HFF-Myc (cell line): ENCODE measurements at places on chromosomes 7 and 10.

DNA sequence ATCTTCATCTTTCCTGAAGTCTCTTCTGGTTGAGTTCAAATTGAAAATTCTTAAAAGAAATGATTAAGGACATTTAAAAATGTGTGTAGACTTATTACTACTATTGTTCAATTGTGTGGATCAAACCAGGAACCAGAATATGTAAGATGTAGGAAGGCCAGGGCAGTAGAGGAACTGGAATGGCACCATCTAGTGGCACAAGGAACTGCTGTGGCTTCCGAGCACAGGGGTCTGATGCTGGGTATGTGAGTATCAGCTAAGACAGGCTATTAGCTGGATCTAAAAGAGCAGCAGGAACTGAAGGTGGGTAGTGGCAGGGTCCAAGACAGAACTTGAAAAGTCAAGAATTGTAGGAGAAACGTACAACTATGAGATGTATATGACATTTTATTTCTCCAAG, 247.3 kb downstream of the SEMA3A start:
- no peak for DNase-seq

DNA sequence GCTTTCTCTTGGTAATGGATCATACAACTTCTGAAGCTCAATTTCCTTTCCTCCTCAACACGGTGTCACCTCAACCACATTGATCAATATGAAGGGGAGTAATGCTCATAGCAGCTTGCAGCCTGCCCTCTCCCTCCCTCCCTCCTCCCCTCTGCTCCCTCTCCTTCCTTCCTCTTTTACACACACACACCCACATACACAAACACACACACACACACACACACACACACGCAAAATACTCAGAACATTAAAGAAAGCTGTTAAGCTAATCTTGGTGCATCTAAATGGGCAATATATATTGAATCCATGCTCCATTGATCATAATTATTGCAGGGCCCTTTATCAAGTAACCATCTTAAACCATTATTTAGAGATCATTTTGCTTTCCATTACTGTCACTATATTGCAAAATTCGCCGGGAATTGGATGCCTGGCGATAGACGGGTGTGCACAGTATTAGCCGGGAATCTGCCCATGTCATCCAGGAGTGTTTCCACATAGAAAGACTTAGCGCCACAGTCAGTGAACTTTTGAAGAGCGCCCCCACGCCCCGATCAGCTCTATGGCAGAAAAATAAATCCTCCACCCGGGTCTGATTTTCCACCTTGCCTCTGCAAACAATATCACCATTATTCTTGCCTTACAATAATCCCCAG, 122.0 kb downstream of the PRLHR start:
- DNase-seq: no peak

DNA sequence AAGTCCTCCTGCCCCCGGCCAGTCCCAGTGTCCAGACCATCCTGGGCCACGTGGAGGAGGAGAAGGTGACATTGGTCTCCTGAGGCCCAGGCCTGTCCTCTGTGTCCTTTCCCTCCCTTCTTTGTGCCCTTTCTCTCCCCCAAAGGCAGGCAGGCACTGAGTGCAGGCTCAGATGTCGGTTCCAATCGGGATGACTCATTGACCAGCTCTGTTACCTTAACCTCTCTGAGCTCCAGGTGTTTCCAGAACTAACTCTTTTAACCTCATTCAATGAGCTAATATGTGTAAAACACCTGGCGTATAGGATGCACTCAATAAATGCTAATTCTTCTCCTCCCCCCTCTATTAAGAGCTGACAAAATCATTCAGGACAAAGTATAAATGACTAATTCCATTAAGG, 25.7 kb downstream of the MACROH2A2 start:
- DNase-seq: no peak

DNA sequence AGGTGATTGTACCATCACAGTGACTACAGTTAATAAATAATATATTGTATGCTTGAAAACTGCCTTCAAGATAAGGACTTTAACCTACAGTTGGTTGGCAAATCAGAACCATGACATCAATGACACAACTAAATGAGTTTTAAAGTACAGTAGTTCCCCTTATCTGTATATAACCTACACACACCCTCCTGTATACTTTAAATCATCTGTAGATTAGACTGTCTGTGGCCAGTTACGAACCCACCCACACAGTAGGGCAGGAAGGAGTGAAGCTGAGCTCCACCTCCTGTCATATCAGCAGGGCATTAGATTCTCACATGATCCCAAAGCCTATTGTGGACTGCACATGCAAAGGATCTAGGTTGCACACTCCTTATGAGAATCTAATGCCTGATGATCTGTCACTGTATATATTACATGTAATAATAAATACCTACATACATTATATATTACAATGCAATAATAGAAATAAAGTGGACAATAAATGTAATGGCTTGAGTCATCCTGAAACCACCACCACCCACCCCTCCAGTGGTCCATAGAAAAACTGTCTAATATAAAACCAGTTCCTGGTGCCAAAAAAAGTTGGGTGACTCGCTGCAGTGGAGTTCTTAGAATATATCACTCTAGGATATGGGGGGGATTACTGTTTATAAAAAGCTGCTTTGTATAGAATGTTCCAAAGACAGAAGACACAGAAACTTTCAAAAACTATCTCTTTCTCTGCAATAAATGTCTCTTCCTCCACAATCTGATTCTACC, 5.6 kb downstream of the TPK1 start:
- DNase-seq: no peak

GRCh38 chr7:132307465-132307864, 268.8 kb downstream of the PLXNA4 start:
- no peak for DNase-seq

- no peak for DNase-seq
Observed at GRCh38 chr7:50367100-50367499, 62.6 kb downstream of the IKZF1 start.

DNA sequence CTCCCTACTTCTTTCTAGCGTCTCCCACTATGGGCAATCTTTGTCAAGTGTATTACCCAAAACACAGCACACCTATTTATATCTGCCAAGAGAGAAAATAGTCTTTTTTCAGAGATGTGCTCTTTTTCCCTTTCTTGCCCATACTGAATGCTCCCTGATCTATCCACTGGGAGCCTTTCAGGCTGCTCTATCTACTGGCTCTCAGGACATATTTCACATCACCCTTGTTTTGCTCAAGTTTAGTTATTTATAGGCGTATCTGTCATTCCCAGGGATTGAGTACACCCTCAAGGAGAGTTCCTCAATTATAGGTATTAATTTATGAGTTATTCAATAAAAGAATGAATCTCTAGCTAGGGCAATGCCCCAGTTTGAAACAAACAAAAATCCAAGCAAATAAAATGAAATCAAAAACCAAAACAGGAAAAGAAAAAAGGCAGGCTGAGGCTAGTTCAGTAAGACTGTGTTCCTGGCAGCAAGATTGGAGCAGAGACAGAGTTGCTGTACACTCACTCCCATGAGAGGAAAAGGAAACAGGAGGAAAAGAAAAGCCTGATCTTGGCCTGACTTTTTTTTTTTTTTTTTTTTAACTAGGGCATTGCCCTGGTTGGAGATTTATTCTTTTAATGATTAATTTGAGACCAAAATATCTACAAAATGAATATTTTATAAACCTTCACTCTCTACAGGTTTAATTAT, 665.9 kb upstream of the PCDH15 start:
- DNase-seq: no peak

GRCh38 chr10:30080161-30080560, 20.8 kb upstream of the JCAD start:
- no peak for DNase-seq

GRCh38 chr7:68866200-68866570, 732.1 kb upstream of the AUTS2 start:
- DNase-seq: no peak

GRCh38 chr7:34168013-34168412, 262.7 kb downstream of the BMPER start:
- DNase-seq: no peak

- no peak for DNase-seq
Observed at GRCh38 chr7:149811221-149811620, 27.0 kb upstream of the ZNF862 start.

GRCh38 chr7:35729061-35729783, 34.3 kb upstream of the HERPUD2 start:
- no peak for DNase-seq

GRCh38 chr7:87564296-87564963, 36.3 kb downstream of the ABCB1 start:
- DNase-seq: no peak

DNA sequence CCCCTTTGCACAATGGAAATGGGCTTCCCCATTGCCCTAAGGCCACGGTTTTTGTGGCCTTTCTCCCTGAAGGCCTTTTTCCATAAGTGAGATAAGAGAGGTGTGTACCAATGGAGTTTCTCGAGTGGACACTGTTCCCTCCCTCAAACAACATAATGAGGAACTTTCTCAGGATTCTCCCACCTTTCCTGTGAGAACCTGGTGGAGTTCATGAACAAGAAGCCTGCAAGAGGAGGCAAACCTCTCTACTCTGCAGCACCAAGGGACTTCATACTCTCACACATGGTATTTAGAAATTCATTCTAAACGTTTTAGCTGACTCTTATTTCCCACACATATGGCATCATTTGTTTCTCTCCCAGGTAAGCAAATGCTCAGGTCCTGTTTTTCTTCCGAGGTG, 7.3 kb upstream of the RBM33 start:
- DNase-seq: no peak

- DNase-seq: no peak
Observed at GRCh38 chr10:93871671-93872204, 22.0 kb upstream of the SLC35G1 start.

DNA sequence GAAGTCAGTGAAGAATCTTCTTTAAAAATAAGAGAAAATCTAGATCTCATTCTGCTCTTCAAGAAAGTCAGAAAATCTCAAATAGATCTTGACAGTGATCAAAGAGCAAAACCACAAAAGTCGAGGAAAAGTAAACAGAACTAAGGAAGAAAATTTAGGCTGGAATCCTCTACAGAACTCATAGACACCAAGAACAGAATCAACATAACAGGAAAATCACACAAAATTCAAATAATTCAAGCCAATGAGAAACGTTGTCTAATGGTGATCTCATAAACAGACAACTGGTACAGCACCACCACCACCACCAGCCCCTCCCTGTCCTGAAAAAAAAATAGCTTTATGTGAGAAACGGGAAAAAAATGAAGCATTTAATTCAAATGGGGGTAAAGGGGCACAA, 6.9 kb downstream of the ITGB1 start:
- DNase-seq: no peak

DNA sequence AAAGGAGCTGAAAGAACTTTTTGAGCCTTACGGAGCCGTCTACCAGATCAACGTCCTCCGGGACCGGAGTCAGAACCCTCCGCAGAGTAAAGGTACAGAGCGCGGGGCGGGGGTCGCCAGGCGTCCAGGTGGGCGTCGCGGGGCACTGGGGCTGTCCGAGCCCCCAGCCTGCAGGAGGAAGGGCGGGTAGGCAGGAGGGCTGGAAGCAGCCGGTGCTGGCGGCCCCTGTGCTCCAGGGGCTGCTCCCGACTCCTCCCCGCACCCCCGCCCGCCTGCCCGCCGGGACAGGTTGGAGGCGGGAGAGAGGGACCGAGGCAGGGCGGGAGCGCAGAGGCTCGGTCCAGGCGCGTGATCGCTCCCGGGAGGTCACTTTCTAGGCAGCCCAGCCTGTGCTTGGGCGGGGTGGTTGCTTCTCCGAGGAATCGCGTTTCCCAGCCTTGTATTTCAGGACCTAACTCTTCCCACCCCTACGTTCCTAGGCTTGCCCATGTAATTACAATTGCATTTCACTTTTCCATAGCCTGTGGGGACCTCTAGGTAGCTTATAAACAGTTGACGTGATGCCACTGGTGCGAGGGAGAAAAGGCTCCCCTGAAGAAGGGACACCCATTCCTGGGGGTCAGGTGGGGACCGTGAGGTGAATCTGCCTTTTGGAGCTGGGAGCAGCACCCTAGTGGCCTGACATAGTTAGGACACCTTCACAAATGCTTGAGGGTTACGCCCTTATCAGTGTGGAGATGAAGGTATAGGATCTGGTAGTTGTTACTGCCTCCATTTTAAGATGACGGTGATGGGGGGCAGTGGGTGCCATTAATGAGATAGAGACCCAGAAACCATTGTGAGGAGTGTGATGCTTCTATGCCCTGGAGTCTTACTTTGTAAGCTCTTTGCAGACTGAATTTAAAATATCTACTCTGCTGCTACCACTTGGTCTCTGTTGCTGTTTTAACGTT, 148.2 kb downstream of the CELF2 start:
- no peak for DNase-seq

DNA sequence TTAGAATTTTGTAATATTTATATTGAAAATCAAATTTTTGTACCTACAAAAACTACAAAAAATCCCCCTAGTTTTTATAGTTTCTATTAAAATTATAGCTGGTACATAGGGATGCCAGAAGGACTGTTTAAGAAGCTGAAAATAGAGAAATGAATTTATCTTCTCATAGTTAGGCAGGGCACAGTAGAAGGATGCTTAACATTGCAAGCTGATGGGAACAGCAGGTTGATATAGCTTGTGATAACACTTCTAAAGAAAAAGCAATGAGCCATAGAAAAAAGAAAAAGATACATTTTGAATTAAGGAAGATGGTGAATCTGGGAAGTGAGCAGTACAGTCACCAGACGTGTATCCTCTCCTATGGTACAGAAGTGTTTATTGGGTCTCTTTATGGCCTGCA, 32.0 kb downstream of the PTEN start:
- no peak for DNase-seq

DNA sequence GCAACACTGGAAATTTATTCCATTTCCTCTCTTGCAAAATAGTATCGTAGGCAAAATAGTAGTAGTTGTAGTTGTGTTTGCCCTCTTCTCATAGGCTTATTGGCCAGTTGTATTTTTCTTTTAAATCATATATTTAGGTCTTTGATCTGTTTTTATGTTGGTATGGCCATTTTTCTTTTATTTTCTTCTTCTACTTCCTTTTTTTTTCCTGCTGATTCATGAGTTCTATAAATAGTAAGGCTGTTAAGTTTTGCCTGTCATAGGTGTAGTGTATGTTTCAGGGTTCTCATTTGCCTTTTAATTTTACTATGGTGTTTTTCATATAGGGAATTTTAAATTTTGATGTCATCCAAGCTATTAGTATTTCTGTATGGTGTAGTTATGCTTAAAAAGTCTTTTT, 25.4 kb upstream of the MRC1 start:
- DNase-seq: no peak

DNA sequence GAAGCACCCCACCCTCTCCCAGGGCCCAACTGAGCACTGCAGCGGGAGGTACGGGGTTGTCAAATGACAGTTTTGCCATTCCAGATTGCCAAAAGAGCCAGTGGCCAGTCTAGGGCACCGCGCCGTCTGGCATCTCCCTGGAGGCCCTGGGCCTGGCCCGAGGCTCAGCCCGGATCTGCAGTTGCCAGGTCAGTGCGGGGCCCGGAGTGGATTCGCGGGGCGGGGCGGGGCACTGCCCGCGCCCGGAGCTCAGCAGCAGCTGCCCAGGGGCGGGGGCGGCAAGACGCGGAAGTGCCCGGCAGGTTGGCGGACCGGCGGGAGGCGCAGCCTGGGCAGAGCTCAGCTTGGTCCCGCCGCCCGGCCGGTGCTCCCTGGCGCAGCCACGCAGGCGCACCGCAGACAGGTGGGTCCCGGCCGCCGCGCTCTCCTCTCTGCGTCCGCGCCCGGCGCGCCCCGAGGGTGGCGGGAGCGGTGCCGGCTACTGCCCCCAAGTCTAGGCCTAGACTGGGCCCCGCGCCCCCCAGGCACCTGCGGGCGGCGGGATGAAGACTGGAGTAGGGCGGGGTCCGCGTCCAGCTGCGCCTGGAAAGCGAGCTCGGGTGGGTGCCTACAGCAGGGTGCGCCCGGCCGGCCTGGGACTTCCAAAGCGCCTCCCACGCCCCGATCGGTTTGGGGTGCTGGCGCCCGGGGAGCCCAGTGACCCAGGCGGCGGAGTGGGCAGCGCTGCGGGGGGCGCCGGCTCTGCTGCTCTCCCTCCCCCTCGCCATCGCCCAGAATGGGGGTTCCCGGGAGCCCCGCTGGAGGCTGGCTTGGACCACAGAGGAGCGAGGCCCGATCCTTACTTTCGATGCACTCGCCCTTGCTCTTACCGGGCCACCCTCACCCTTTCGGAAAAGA, at the start of gene IRF5:
IRF5 (plus strand) TSS at position 281 of the 897 bp plus-strand sequence. CDS start 4,155 bp downstream, outside the sequence.
- DNase-seq: no peak
